ENCODE measurements at places on chromosomes 3 and 15. TPM values are rescaled to one million over a fixed set of nuclear protein-coding genes. Genes with fewer than 3 reads are reported as not detected.

- peak; percentile 27 for DNase-seq
Measured at GRCh38 chr15:79025201-79025600, 65.4 kb downstream of the RASGRF1 start.

DNA sequence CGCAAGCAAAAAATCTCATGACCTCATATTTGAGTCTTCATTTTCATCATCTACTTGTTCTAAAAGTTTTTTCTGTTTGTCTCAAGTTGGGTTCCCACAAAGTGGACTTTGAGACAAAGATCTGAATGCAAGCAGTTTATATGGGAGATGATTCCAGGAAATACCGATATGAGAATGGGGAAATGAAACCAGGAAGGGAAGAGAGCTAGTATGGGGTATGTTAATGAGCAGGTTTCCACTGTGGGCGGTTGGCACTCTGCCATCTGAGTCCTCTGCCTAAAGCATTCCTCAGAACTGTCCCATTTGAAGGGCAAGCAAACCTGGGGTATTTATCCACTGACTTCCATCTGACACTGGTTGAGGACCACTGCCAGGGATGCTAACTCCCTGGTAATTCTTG is 8.8 kb downstream of the ADPRH start:
- DNase-seq, result no peak

DNA sequence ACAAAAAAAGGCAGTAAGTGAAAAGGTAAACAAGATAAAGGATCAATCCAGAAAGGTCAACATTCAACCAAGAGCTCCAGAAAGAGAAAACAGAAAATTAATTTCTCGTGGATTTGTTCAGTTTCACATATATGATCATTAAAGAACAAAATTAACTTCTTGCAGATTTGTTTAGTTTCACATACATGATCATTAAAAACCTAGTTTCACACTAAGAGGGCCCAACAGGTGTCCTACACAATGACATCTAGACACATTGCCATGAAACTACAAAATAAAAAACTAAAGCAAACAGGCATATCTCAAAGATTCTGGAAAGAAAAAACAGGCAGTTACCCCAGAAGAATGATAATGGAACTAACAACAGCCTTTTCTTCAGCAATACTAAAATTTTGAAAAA is 22.1 kb downstream of the PHC3 start:
- DNase-seq, result no peak

Gene TRH
- not detected for total RNA-seq

DNA sequence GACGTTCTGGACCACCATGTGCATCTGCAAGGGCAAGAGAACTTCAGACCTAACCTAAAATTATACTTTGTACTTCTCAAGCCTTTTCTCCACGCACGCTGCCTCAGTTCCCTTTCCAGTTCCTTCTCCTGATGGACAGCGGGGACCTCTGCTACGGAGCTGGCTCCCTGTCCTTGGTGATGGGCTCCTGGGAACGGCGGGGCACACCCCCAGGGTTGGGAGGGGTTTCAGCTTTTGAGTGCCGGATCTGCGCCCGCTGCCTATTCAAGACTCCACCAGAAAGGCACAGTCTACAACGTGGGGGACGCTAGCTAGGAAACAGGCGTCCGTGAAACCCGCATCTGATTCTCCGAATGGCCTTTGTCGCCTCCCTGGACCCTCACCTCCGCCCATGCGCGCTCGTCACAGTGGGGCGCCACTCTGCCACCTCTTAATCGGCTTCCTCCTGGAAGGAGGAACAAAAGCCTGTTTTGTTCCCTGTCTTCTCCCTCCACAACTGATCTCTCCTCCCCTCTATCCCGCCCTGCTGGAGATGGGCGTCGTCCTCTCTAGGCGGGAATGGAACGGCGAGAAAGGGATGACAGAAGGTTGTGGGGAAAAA is 2.2 kb downstream of the GPR149 start:
- DNase-seq, result no peak

- DNase-seq, result no peak
Measured at GRCh38 chr15:84836844-84837243, 19.7 kb downstream of the ALPK3 start.

GRCh38 chr3:54353946-54354345 is 231.6 kb downstream of the CACNA2D3 start:
- DNase-seq, result no peak

GRCh38 chr3:129961141-129961541 is 13.4 kb upstream of the TRH start:
- DNase-seq, result no peak

DNA sequence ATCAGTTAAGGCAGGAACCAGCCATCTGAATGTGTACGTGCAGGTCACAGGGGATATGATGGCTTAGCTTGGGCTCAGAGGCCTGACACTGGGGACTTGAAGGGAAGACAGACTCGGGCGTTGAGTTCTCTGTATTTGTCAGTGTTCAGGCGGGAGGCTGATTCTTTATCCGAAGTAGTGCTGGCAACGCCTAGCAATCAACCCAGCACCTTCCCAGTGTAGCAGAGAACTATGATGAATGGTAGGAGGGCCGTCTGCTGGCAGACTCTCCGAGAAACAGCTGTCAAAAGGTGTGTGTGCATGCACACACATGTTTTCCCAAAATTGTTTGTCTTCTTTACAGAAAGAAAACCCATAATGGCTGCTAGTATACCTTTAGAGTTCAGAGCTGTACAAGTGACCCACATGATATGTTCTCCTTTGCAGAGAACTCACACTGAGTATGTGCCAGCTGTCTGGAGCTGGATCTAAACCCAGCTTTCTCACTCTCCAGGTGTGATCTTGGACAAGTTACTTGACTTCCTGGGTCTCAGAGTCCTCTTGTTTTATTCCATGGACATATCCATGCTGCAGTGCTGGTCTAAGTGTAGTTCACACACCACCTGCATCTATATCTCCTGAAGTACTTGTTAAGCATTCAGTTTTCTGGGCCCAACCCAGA is 74.5 kb upstream of the LARS2 start:
- no peak for DNase-seq

Gene SLC12A1
- not detected for total RNA-seq

DNA sequence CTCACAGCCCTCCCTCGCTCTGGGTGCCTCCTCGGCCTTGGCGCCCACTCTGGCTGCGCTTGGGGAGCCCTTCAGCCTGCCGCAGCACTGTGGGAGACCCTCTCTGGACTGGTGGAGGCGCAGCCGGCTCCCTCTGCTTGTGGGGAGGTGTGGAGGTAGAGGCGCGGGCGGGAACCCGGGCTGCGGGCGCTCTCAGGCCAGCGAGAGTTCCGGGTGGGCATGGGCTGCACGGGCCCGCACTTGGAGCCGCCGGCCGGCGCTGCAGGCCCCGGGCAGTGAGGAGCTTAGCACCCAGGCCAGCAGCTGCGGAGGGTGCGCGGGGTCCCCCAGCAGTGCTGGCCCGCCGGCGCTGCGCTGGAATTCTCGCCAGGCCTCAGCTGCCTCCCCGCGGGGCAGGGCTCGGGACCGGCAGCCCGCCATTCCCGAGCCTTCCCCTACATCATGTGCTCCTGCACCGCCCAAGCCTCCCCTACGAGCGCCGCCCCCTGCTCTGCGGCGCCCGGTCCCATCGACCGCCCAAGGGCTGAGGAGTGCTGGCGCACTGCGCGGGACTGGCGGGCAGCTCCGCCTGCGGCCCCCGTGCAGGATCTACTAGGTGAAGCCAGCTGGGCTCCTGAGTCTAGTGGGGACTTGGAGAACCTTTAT is 46.0 kb upstream of the GSK3B start:
- no peak for DNase-seq

Gene NPAP1
- not detected for total RNA-seq

- peak; percentile 89 for DNase-seq
Measured at GRCh38 chr3:40871394-40871793, 327.9 kb upstream of the CTNNB1 start.

Gene PLAAT1
- total RNA-seq, result not detected

- peak; percentile 30 for DNase-seq
Measured at GRCh38 chr3:42502429-42503250, at the start of gene VIPR1. VIPR1 (plus strand) TSS chr3:42502643; CDS start chr3:42502736, 93 bp downstream.
